ENCODE measurements at places on chromosomes 12 and 14. TPM values are rescaled to one million over a fixed set of nuclear protein-coding genes. Genes with fewer than 3 reads are reported as not detected.
A peak's percentile ranks its signal among the peaks of the same experiment; 100 is the strongest.

GRCh38 chr14:82755476-82755875 lies 1221.8 kb upstream of the SEL1L start:
- H3K36me3 ChIP-seq, result no peaks in the 10 kb centered on the region
- no peaks in the 10 kb centered on the region for H3K4me1 ChIP-seq
- no peak for DNase-seq
- no peak overlapping the region for H3K4me3 ChIP-seq

DNA sequence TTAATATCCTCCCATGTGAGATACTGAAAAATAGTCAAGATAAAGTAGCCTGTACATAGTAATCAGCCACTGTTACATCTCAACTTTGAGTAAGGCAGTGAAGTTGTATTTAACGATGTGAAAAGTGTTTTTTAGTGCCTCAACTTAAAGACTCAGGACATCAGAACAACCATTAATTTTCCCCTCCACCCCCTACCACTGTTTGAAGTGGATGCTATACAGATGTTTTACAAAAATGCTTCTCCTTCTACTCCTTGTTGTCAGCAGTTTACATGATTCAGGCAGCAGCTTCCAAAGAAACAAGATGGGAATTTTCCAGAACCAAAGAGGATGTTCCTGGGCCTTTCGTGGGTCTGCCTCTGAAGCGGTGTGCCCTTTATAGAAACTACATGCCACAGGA lies 143.6 kb downstream of the RPAP3 start:
- DNase-seq, result no peak
- H3K4me3 ChIP-seq, result no peak overlapping the region
- H3K27ac ChIP-seq, result no peak overlapping the region
- H3K4me1 ChIP-seq, result peaks cover 6% of the 10 kb centered on the region

DNA sequence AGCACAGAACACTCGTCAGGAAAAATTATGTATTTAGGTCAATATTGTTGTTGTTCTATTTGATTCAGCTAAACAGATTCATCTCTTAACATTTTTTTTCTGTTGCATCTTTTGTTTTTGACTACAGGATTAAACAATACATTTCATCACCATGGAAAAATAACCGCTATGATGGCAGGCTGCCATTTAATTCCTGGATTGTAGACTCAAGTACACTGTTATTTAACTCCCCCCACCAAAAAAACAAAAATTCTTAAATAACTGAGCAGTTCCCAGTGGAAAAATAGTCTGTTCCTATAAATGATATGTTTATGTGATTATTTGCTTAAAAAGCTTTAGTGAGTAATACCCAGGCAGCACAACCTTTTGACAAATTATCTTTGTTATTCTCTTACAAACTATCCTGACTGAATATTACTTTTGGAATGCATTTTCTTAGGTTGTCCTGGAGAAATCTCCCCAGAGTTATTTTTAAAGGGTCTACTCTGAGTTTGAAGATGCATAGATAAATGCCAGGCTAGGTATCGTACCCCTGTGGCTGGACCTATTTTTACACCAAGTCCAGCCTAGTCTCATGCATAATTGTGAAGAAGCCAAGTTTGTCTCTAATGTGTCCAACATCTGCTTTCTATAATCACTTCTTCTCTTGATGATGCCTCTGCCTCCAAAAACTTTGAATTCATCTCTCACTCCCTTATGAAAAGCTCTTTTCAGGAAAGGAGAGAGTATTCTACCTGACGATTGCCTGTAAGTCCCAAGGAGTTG lies 3.7 kb downstream of the KERA start:
- H3K27me3 ChIP-seq, result peaks cover 6% of the 10 kb centered on the region
- H3K4me1 ChIP-seq, result no peaks in the 10 kb centered on the region
- no peak overlapping the region for H3K27ac ChIP-seq
- no peaks in the 10 kb centered on the region for H3K36me3 ChIP-seq
- H3K4me3 ChIP-seq, result no peak overlapping the region

DNA sequence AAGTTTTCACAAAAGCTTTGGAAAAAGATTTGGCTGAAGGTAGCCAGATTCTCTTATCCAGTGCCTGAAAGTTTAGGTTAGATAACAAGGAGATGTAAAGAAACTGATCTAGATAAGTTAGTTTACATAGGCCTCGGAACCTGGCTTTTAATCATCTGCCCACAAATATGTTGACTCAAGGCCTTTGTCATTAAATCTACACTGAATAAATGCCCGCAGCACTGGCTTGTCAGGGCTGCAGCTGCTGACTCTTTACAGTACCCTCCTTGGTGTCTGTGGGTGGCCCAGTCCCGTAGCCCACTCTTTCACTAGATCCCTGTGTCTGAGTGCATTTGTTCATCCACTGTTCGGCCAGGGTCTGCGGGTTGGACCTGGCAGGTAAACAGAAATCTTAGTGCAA lies 58.0 kb downstream of the TMEM116 start:
- H3K27ac ChIP-seq, result no peak overlapping the region
- H3K36me3 ChIP-seq, result peaks cover 35% of the 10 kb centered on the region
- H3K27me3 ChIP-seq, result no peaks in the 10 kb centered on the region
- no peak overlapping the region for H3K4me3 ChIP-seq
- peaks cover 36% of the 10 kb centered on the region for H3K4me1 ChIP-seq

- no peak for DNase-seq
- H3K36me3 ChIP-seq, result no peaks in the 10 kb centered on the region
- no peak overlapping the region for H3K27ac ChIP-seq
- H3K4me3 ChIP-seq, result no peak overlapping the region
Observed at GRCh38 chr14:44795725-44796124, 166.0 kb downstream of the KLHL28 start.

- DNase-seq, result no peak
- H3K27ac ChIP-seq, result peak overlapping the region; percentile 55
- H3K36me3 ChIP-seq, result peaks cover 5% of the 10 kb centered on the region
- H3K4me3 ChIP-seq, result no peak overlapping the region
- H3K27me3 ChIP-seq, result no peaks in the 10 kb centered on the region
- H3K4me1 ChIP-seq, result peaks cover 39% of the 10 kb centered on the region
Observed at GRCh38 chr12:116099652-116100432, 177.7 kb downstream of the MED13L start.

- H3K27me3 ChIP-seq, result no peaks in the 10 kb centered on the region
- no peak overlapping the region for H3K4me3 ChIP-seq
- H3K4me1 ChIP-seq, result peaks cover 4% of the 10 kb centered on the region
Observed at GRCh38 chr12:6735448-6736191, 11.8 kb downstream of the COPS7A start.

DNA sequence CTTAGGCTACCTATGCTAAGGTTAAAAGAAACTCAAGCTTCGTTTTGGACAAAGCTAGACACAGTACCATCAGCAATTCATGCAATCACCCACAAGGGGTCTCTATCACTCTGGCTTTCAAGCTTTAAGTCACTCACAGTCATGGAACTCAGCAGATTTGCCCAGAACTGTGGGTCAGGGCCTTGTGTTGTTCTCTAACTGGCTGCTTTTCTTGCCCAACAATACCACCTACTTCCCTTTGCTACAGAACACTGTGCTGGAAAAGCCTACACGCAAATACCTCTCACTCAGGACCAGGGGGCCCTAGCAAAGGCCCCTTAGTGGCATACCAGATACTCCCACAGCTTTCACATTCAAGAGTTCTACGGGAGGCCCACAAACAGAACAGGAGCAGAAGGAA lies 9.1 kb downstream of the NEMP1 start:
- DNase-seq, result peak; percentile 68
- H3K27ac ChIP-seq, result peak overlapping the region; percentile 91
- H3K4me1 ChIP-seq, result peaks cover 63% of the 10 kb centered on the region
- H3K36me3 ChIP-seq, result peaks cover 63% of the 10 kb centered on the region

- no peak overlapping the region for H3K27ac ChIP-seq
- no peak overlapping the region for H3K4me3 ChIP-seq
- no peaks in the 10 kb centered on the region for H3K27me3 ChIP-seq
- H3K4me1 ChIP-seq, result no peaks in the 10 kb centered on the region
- DNase-seq, result no peak
Observed at GRCh38 chr12:26091822-26092221, 33.0 kb downstream of the BHLHE41 start.

DNA sequence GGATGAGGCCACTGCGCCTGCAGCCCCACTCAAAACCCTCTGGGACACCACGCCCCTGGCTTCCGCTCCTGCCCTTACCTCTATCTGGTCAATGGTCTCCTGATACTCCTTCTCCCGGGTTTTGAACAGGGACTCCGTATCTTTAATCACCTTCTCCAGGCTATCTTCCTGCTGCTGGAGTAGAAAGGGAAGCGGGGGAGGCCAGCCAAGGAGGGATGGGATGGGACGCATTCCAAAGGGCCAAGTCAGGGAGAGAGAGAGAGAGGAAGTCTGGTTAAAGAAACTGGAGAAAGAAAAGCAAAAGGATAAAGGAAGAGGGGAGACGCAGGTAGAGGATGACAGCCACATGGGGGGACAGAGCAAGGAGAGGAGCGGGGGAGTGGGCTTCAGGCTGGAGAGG lies 7.9 kb downstream of the IFFO1 start:
- H3K4me3 ChIP-seq, result no peak overlapping the region
- peaks cover 21% of the 10 kb centered on the region for H3K36me3 ChIP-seq
- H3K27ac ChIP-seq, result no peak overlapping the region
- no peak for DNase-seq
- peaks cover 13% of the 10 kb centered on the region for H3K4me1 ChIP-seq
- H3K27me3 ChIP-seq, result no peaks in the 10 kb centered on the region

DNA sequence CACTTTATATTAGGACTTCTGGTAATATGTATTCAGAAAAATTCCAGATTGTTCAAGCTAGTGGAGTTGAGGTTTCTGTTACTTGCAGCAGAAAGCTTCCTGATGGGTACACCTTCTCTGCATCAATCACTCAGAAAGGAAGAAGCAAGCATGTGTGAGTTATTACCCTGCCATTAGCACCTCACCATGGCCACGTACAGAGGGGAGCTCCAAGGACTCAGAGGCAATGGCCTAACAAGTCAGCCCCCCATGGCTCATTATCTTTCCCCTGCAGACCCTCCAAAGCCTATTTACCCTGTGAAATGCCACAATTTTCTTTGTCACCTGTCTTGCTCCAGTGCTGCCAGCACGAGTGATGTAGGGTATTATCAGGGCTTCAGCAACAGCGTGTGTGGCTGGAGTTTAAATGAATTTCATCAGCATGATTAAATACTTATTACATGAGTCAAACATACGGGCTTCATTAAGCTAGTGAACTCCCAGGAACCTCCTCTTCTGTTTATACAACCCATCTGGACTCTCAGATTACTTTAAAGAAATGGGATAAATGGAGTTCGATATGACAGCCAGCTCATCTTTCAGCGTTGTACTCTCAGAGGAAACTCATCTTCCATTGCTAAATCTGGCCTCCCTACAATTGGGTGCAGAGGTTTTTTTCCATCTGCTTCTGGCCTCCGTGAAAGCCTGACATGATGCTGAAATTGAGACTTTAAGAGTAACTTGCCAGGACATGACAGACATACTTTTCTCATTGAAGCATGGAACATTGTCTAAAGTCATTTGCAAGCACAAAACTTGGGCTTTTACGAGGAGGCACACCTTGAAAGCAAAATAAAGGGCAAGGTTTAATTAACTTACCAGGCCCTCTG lies 135.9 kb downstream of the TMEM30B start:
- no peak overlapping the region for H3K4me3 ChIP-seq
- H3K4me1 ChIP-seq, result no peaks in the 10 kb centered on the region
- H3K27me3 ChIP-seq, result peaks cover 9% of the 10 kb centered on the region
- no peak overlapping the region for H3K27ac ChIP-seq

- peaks cover 41% of the 10 kb centered on the region for H3K27me3 ChIP-seq
- no peaks in the 10 kb centered on the region for H3K36me3 ChIP-seq
- H3K4me1 ChIP-seq, result peaks cover 10% of the 10 kb centered on the region
- H3K27ac ChIP-seq, result no peak overlapping the region
- peak overlapping the region; percentile 68 for H3K4me3 ChIP-seq
Observed at GRCh38 chr12:12890543-12891079, 751 bp upstream of the GPRC5A start.

GRCh38 chr14:90239139-90239538 lies 17.2 kb upstream of the PSMC1 start:
- H3K4me3 ChIP-seq, result no peak overlapping the region
- H3K27ac ChIP-seq, result no peak overlapping the region
- H3K4me1 ChIP-seq, result no peaks in the 10 kb centered on the region
- peaks cover 30% of the 10 kb centered on the region for H3K36me3 ChIP-seq
- peaks cover 5% of the 10 kb centered on the region for H3K27me3 ChIP-seq

NEUROD4 gene
- not detected for total RNA-seq

CCDC175 gene
- total RNA-seq, result not detected

RNFT2 gene
- total RNA-seq, result 15.8 TPM

KRT7 gene
- total RNA-seq, result 3.5 TPM

SPIC gene
- not detected for total RNA-seq

ERGIC2 gene
- 120 TPM for total RNA-seq
